ENCODE measurements at places on chromosomes 6 and 20. TPM values are rescaled to one million over a fixed set of nuclear protein-coding genes. Genes with fewer than 3 reads are reported as not detected.

TOMM6 gene
- total RNA-seq = 43.5 TPM

C20orf144 gene
- total RNA-seq = 0.31 TPM

CFAP206 gene
- 15.0 TPM for total RNA-seq

IFT52 gene
- total RNA-seq = 49.0 TPM

DNA sequence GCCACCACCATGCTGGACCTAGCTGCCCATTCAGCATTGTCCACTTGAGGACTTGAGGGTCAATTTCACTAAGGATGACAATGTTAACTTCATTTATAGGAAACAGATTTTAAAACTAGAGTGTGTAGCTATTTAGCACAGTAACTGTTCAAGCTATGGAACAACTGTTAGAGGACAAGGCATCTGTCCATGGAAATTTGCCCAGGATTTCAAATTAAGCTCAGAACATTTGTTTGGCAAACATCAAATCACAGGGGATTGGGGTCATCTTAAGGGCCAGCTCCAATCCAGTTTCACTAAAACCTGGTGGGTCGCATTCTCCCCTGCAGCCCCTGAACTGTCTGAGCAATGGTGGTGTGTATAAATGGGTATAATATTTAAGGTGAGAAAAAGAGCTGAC lies 35.1 kb downstream of the PM20D2 start:
- no peak overlapping the region for H3K4me3 ChIP-seq
- no peak overlapping the region for H3K27ac ChIP-seq
- H3K4me1 ChIP-seq = no peaks in the 10 kb centered on the region
- H3K36me3 ChIP-seq = no peaks in the 10 kb centered on the region
